ENCODE measurements at places on chromosomes 16 and 17. TPM values are rescaled to one million over a fixed set of nuclear protein-coding genes. Genes with fewer than 3 reads are reported as not detected.

DNA sequence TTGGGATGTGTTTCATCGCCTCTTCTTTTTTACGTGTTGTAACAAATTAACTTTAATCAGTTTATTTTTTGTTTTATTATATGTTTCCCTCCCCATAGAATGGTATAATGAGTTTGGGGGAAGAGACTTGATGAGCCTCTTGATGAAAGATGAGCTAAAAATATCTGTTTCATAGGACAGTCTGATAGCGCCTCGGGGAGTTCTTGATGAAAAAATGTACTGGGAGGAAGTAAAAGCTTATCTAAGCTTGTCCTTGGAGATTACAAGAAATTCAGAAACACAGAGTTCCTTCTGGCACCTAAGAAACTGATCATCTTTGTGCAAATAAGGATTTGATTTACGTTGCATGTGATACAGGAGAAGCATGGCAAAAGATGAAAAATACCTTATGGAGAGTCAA lies 350.2 kb upstream of the CDH8 start:
- no peak for DNase-seq

GRCh38 chr17:13593757-13594156 lies 8.0 kb downstream of the HS3ST3A1 start:
- DNase-seq, result peak; percentile 65

GRCh38 chr16:26149364-26150190 lies 457.8 kb downstream of the HS3ST4 start:
- DNase-seq, result no peak

The NUP85 gene
- 49.1 TPM for polyA plus RNA-seq

The TMEM98 gene
- polyA plus RNA-seq, result 172 TPM

GRCh38 chr17:6244253-6244652 lies 174.1 kb downstream of the WSCD1 start:
- no peak for DNase-seq

DNA sequence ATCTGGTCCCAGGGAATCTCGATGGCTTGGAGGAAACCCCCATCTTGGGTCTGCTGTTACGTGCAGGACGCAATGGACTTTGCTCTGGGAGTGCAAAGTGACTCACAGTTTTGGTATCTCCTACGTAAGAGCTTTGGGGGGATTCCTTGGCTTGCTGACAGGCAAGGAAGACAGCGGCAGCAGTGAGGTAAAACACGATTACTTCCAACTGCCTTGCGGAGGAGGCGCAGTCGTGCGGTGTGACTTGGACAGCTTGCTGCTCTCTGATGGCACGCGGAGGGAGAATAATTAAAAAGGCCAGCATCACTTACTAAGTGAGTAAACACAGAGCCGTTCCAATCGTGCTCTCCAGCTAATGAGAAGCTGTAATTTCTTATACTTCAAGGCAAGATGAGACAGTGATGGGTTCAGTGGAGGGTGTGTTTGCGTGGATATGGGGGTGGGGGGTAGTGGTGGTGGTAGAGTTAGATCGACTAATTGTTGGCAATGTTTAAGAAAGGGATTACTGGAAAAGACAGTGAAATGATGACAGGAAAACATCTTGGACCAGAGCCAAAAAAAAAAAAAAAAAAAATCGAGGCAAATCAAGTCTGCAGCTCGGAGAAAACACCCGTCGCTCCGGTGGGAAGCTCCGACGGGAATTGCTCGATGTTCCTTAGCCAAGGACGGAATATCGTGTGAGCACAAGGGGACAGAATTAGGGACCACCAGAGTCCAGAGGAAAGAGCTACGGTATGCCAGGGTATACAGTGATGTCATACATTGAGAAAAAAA lies 184.8 kb upstream of the ZFHX3 start:
- DNase-seq, result peak; percentile 95

- peak; percentile 10 for DNase-seq
Measured at GRCh38 chr16:73365016-73365551, 317.2 kb upstream of the ZFHX3 start.

GRCh38 chr17:15340966-15341365 lies 431 bp downstream of the TEKT3 start:
- DNase-seq, result no peak

The KRT40 gene
- polyA plus RNA-seq, result 0.03 TPM

The SLC6A2 gene
- not detected for polyA plus RNA-seq

The MTSS2 gene
- polyA plus RNA-seq, result 90.4 TPM

The TBC1D3D gene
- polyA plus RNA-seq, result 0.11 TPM

The SHCBP1 gene
- 13.0 TPM for polyA plus RNA-seq

The GLIS2 gene
- 6.0 TPM for polyA plus RNA-seq

- no peak for DNase-seq
Measured at GRCh38 chr16:12330946-12331345, 354.4 kb downstream of the SNX29 start.

The SLC13A2 gene
- not detected for polyA plus RNA-seq

DNA sequence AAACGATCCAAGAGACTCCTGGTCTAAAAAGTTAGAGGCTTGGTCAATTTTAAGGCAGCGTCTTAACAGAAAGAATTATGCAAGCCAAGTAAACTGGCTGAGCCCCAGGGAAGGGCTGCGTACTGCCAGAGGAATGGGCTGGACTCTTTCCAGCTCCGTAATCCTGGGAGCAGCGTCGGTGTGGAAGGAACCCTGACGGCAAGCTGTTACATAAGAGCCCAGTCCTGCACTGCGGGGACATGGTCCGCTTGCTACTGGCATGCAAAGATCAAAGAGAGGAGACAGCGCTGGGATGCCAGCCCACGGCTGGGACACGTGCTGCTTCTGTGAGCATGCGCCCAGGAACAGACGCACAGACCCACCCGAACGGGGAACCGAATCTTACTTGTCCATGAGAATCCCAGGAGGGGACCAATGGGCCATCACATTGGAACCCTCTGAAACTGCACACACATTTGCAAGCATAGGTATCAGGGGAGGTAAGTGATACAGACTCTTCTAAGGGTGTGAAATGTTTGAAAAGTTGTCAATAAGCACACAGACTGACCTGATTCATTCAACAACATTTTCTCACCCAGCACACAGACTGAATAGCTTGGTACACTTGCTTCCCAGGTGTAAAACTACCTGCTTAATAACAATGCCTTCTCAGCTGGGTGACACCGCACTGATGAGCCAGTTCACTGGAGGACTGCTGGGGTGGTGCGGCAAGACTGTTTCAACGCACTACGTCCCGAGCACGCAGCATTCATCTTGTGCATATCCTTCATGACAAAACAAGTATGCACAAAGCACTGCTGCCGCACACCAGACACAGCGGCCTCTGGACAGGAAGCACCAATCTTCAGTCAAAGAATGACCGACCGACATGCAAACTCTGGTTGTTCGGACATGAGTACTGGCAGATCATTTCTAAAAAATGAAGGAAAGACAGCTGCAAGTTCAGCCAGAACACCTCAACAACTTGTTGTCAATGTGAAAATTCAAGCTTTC lies 94.9 kb downstream of the ANKRD11 start:
- peak; percentile 97 for DNase-seq

DNA sequence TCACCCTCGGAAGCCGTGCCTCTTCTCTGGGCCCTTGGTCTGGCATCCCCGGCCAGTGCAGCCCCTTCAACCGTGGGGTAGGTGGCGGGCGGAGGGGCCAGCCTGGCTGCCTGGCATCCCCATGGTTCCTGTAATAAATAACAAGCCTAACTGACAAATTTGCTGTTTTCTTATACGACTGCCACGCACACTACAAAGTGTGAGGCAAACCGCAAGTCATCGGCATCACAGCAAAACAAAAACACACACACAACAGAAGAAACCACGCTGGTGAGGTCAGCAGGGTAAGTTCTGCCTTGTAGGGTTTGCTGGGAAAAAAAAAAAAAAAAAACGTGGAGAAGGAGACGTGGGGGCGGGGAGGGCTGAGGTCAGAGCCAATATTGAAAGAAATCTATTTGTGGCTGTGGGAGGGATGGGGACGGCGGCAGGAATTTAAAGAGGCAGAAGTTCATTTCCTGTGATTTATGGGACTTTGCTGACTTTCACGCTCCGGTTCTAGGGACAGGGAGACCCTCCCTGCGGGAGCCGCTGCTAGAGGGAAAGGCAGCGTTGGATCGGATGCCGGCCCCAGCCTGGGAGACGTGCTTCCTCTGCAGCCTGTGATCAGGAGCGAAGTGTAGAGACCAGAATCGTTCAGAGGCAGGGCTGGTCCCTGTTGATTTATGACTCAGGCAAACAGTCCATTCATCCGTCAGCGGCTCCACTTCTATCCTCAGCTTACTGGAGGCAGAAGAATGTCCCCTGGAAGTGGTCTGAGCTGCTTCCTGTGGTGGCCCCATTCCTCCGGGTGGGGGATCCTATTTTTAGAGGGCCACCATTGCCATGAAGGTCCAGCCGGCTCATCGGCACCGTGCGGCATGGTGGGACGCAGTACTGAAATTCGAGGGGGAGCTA lies 162.8 kb downstream of the FOXL1 start:
- peak; percentile 74 for DNase-seq
